Islet precursor cell (in vitro differentiated cells): ENCODE measurements at places on chromosomes 12 and 14.
A peak's percentile ranks its signal among the peaks of the same experiment; 100 is the strongest.

DNA sequence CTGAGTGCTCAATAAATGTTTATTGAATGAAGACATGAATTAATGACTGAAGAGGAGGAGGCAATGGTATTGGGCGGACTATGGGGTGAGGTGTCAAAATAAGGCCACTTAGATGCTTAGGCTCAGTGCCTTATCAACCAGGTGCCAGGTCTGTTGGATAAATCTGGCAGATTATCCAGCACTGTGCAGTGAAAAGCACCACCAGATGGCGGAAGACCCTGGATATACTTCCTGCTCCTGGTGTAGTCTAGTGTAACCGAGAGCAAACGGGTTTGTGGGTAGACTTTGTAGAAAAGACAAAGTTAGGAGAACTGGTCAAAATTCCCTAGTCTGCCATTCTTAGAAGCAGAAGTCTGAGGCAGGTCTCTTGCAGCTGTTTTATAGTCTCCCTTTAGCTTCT lies 306.3 kb downstream of the ATP23 start:
- DNase-seq, result no peak

GRCh38 chr12:32671930-32672780 lies 6.9 kb upstream of the DNM1L start:
- DNase-seq, result peak; percentile 76

- no peak for DNase-seq
Observed at GRCh38 chr12:103498990-103499389, 3.2 kb upstream of the C12orf42 start.

- peak; percentile 22 for DNase-seq
Observed at GRCh38 chr12:31645924-31646323, 13.6 kb upstream of the ETFBKMT start.

- no peak for DNase-seq
Observed at GRCh38 chr12:117148642-117149041, 41.6 kb downstream of the FBXO21 start.

GRCh38 chr14:69943084-69943780 lies 64.0 kb downstream of the SMOC1 start:
- no peak for DNase-seq

DNA sequence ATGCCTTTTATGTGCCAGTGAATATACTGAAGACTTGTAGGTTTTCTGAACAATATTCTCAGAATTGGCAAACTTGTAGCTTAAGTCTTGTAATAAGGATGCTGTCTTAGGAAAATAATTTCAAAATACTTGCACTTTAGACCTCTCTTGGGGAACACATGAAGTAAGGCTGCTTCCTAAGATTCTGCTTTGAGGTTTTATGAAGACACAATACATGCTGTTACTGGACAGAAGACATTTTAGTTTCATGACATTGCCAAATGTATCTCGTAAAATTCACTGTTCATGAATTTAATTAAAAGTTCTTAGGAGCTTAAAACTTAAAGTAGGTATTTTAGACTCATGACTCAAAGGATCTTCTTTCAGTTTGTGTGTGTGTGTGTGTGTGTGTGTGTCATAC lies 80.7 kb downstream of the RAD51B start:
- no peak for DNase-seq

GRCh38 chr12:23066095-23066494 lies 441.1 kb downstream of the ETNK1 start:
- DNase-seq, result no peak

- no peak for DNase-seq
Observed at GRCh38 chr12:24522736-24523135, 426.2 kb downstream of the BCAT1 start.

DNA sequence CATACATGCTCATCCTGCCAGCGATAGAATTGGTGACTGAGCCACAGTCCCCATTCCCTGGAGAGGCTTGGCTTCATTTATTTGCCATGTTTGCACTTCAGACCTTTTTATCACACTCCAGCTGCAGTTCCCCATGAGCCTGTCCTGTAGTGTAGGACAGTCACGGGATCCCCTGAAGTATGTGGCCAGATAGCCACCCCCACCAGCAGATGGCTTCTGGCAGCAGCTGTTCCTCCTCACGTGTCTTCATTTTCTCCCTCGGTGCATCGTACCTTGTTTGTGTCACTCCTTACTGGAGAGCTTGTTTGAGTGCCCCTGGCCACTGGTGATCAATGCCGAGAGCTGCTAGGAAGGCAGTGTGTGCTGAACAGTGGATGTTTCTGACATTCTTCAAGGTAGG lies 40.2 kb downstream of the UBE3B start:
- peak; percentile 51 for DNase-seq

DNA sequence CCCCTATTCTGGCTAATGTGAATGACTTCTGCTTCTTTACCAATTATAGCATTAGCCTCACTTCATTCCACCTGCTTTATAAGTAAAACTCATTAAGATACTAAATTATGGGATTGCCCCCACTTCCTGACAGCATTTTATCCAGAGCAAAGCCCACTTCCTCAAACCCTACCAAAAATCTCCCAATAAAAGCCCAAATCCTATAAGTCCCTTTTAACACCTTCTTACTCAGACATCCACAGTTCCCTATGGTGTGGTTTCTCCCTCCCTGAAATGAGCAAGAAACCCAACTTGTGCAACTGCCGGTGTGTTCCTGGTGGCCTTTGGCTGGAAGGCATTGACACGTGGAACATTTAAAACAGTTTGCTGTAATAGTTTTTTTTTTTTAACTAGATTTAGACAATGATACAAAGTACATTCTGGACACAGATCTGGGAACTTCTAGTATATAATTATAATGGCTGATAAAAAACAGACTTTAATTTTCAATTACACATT lies 53.1 kb downstream of the BRMS1L start:
- DNase-seq, result no peak

GRCh38 chr14:51305751-51306150 lies 65.7 kb downstream of the TMX1 start:
- DNase-seq, result no peak
